ENCODE measurements at places on chromosomes 6 and 20.
A peak's percentile ranks its signal among the peaks of the same experiment; 100 is the strongest.

DNA sequence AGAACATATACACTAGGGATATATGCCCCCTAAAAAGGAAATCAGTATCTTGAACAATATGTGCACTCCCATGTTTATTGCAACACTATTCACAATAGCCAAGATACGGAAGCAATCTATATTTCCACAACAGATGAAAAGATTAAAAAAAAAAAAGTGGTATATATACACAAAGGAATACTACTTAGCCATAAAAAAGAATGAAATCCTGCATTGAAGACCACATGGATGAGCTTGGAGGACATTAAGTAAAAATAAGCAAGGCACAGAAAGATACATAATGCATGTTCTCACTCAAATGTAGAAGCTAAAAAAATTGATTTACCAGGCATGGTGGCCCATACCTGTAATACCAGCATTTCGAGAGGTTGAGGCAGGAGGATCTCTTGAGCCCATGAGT, 4.6 kb downstream of the GOPC start:
- no peak for DNase-seq

- DNase-seq = no peak
Observed at GRCh38 chr6:140379919-140380318, 1005.5 kb upstream of the CITED2 start.

DNA sequence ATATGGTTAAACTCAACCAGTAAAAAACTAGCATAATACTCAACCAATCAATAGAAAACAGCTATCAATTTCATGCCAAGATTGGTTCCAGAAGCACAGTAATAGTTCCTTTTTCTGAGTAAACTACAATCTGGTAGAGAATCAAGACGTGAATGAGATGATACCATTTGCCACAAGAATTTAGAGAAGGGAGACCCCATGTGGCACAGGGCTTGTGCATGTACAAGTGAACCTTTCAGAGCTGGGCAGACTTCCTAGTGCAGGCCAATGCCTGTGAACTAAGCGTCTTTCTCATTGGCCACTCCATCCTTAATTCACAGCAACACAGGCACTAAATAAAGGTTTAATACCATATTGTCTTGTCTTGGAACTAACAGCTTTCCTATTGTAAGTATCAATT, 213.5 kb downstream of the RFPL4B start:
- DNase-seq = no peak

GRCh38 chr20:6679086-6679485, 88.4 kb upstream of the BMP2 start:
- no peak for DNase-seq

- DNase-seq = no peak
Observed at GRCh38 chr6:26350858-26351543, 14.0 kb upstream of the BTN3A2 start.

- no peak for DNase-seq
Observed at GRCh38 chr20:19603376-19603750, 154.7 kb upstream of the RIN2 start.

DNA sequence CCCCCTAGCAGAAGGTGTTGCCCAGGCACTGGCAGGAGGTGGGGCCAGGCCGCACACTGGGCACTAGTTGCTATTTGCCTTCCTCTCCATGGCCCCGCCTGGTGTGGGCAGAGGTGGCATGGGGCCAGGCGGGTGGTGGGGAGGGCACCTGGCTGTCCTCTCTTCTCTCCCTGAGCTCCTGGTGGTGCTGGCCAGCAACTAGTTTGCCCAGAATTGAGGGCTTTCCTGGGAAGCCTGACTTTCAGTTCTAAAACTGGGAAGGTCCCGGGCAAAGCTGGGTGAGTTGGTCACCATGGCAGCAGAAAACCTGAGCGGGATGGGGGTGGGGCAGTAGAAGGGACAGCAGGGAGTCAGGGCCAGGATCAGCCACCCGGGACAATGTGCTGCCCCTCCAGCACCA, 48.2 kb downstream of the RBM38 start:
- peak; percentile 46 for DNase-seq

DNA sequence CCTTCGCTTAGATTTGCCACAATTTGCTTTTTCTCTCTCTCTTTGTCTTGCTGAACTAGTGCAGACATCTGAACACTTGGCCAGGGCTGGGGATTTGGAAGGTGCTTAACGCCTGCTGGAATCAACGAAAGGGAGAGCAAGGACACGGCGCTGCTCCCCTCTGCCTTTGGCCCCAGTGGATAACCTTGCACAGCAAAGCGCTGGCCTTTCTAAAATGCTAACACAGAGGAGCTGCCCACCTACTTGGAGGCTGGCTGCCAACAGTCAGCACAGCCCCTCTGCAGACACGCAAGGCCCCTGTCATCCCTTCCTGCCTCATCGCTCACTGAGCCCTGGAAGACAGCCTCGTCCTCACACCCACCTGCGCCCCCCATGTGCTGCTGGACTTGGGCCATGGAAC, 37.5 kb downstream of the C20orf203 start:
- no peak for DNase-seq

DNA sequence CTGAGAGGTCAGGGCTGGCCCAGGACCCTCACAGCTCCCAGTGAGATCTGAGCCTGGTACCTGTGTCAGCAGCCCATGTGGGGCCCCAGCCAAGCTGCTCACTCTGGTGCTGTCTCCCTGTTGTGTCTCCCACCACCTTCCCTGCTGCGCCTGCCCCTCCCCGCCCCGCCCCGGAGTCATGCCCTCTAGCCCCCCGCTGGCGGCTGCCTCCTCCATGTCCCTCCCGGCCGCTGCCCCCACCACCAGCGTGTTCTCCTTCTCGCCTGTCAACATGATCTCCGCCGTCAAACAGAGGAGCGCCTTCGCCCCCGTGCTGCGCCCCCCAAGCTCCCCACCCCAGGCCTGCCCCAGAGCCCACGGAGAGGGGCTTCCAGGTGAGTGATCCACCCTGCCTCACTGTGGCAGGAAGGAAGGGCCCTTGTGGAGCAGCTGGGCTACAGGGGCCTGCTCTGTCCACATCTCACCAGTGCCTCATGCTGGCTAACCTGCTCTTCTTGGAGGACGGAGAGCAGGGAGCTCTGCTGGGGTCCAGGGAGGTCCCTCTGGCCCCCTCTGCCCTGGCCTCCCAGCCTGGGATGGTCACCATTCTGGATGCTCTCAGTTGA, 44.9 kb downstream of the CPXM1 start:
- no peak for DNase-seq

GRCh38 chr6:130202782-130203181, 20.0 kb downstream of the SAMD3 start:
- no peak for DNase-seq

- no peak for DNase-seq
Observed at GRCh38 chr6:100176311-100176950, 182.4 kb upstream of the MCHR2 start.

DNA sequence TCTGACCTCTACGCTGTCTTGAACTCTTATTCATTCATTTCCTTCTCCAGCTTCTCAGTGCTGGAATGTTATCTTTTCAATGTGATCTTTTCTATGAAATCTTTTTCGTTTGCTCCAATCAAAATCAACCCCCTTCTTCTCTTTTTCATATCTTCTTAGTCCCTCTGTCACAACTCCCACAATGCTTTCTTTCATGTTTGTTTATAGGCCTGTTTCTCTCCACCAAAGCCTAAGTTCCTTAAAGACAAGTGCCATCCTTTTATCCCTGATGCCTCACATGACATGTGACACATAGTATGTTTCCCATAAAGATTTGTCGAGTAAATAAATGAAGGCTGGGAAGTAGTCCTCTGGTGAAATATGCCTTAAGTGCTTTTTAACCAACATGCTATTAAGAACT, 38.1 kb downstream of the CRYBG1 start:
- DNase-seq = no peak

DNA sequence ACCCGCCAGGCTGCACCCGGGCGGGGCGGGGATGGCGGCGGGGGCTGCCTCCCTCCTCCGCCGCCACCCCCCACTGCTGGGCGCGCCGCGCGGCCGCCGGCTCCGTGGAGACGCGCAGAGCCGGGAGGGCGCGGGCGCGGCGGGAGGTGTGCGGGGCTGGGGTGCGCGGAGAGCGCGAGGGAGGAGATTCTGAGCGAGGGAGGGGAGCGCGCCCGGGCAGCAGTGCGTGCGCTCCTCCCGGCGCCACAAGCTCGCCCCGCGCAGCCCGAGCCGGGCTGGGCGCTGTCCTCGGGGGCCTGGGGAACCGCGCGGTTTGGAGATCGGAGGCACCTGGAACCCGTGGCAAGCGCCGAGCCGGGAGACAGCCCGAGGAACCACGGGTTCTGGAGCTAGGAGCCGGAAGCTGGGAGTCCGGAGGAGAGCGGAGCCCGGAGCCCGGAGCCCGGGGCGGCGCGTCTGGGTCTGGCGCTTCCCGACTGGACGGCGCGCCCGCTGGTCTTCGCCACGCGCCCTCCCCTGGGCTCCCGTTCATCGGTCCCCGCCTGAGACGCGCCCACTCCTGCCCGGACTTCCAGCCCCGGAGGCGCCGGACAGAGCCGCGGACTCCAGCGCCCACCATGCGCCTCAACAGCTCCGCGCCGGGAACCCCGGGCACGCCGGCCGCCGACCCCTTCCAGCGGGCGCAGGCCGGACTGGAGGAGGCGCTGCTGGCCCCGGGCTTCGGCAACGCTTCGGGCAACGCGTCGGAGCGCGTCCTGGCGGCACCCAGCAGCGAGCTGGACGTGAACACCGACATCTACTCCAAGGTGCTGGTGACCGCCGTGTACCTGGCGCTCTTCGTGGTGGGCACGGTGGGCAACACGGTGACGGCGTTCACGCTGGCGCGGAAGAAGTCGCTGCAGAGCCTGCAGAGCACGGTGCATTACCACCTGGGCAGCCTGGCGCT, at the start of gene NTSR1:
Gene NTSR1, plus strand, starts transcription at position 246 of the 946 bp plus-strand sequence. Its CDS starts 372 bp downstream, at position 618.
- DNase-seq = peak; percentile 54

DNA sequence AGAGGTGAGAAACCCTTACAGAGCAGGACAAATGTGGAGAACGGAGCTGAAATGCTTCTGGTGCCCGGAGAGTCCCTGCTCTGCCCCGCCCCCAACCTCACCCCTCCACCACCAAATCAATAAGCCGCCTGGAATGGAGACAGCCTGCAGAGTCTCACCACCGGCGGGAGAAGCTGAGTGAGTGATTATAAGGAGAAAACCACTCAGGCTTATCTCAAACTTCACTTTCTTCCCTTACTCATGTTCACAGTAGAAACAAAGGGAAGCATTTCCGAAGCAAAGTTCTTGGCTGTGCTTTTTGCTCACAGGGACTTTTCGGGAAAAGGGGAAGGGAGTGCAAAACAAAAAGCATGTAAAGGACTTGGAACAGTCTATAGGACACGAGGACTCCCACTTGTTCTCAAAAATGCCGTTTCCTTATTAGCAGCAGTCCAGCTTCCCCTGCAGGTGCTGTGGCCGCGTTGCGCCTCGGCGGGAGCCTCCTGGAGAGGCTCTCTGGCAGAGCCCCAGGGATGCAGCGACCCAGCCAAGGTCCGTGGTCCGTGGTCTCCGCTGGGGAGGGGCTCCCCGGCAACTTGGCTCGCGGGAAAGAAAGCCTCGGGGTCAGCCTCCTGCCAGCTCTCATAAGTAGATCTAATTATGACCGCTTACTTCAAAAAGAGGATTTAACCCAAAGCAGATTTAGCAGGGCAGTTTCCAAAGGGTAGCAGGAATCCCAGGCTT, 64.8 kb upstream of the TMEM30A start:
- peak; percentile 66 for DNase-seq

- no peak for DNase-seq
Observed at GRCh38 chr6:68059899-68060298, 575.2 kb upstream of the ADGRB3 start.

DNA sequence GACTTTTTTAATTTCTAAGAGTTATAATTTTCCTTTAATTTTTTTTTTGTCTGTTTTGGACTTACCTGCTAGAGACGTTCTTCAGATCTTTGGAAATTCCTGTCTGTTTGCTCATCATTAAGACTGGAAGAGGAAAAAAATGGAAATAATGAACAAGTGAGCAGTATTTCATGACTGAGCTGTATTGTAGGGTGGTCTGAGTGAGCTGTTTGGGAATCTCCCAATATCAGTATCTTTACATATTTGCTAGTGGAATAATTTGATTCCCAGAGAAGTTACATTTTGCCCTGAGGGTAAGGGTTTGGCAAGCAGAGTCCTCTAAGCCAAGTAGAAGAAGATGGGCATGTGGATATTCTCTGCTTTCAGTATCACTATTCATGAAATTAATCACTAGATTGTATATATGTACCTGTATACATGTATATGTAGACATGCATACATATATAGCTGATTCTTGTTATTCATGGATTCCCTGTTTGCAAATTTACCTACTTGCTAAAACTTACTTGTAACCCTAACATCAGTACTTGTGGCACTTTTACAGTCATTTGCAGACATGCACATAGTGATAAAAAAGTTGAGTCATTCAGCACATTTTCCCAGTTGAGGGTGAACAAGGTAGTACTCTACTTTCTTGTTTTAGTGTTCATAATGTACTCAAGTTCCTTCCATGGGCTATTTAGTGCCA, 13.5 kb downstream of the ZC2HC1B start:
- DNase-seq = no peak

- DNase-seq = no peak
Observed at GRCh38 chr6:10507298-10507697, 13.9 kb upstream of the GCNT2 start.

DNA sequence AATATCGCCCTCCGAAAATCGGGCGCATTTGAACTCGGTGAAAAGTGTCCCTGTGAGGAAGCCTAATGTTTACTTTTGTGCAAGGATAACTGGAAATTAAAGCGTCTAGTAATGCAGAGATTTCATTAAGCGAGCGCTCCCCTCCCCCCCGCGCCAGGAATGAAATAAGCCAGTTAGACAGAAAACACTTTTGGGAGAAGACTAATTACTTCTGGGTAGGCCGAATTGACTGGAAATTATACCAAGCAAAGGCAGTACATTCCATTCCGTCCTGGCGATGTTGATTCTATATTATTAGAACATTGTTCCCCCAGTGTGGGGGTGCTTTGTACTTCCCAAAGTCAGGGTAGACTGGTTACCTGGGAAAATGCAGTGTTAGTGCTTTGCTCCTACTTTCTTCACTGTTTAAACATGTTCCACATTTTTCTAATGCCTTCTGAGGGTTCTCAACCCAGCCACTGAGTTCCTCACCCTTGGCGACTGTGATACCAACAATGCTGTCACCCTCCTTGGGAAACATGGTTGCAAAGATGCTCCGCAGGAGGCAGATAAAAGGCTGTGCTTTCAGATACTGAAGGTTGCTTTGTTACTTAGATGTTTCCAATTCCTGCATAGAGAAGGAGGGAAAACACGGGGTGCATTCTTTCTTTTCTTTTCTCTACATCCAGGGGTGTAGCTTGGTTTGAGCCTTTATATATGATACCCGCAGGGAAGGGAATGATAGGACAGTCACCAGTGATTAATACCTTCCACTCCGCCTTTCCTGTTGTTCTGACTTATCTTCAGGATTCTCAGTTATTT, 2.6 kb downstream of the GJA1 start:
- peak; percentile 20 for DNase-seq

- peak; percentile 23 for DNase-seq
Observed at GRCh38 chr6:75368151-75368779, 83.7 kb upstream of the TMEM30A start.

DNA sequence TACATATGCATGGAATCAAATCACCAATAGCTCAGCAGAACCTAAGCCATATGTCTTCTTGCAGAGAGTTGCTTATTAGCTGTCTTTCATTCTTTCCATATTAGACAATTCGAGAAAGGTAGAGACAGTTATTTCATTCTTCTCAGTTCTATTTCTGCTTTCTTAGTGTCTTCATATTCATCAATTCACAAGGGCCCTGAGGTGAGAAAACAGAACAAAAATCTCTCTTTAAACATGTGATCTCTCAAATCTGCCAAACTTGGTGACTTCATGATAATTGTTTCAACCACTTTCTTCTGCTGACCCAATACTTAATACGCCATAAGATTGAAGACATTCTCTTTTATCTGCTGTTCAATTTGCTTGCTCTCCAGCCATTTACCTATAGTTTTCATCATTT, 229.7 kb upstream of the MARCKS start:
- no peak for DNase-seq

GRCh38 chr6:2179241-2179640, 66.2 kb downstream of the GMDS start:
- no peak for DNase-seq

- DNase-seq = no peak
Observed at GRCh38 chr20:2814587-2815051, at the start of gene C20orf141. Gene C20orf141, plus strand, starts transcription at chr20:2814987. Its CDS starts 198 bp downstream, at chr20:2815185.
